NK-92 treated with Interleukin-12 subunit alpha and Interleukin-12 subunit beta, amount 100 ng/mL, for 24 hours (cell line): ENCODE measurements at places on chromosomes 6 and 20.

DNA sequence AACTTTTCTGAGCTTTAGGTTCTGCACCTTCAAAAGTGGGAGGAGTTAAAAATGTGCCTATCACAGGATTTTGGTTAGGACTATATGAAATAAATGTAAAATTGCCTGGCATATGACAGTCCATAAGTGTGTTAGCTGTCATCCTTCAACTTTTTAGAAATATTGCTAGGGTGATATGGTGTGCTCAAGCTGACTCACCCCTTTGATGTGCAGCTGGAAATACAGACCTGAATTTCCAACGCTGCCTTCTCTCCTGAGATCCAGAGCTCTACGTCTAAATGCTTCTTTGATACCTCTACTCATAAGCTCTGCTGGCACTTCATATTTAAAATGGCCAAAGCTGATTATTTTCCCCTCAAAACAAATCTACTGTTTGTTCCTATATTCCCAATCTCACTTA lies 2.7 kb downstream of the SLC35B3 start:
- DNase-seq = no peak

- DNase-seq = no peak
Measured at GRCh38 chr6:79684876-79685275, 53.7 kb downstream of the SH3BGRL2 start.

GRCh38 chr6:37029249-37029971 lies 24.0 kb downstream of the FGD2 start:
- DNase-seq = peak; percentile 74

DNA sequence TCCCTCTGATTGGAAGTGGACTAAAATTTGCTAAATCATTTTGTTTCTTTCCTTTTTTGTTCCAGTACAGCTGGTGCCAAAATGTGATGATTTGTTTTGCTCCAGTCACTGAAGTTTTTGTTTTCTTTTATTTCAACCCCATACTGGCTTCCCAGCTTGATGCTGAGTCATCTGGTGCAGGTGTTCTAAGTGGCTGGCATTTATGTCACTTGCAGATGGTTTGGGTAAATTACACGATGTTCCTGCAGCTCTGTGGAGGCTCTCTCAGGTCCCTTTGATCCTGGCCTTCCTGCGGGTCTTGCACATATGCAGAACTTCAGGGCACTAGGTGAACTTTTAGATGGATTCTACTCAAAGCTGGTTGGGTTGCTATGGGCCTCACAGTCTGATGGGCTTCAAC lies 577.7 kb downstream of the HAO1 start:
- DNase-seq = no peak

DNA sequence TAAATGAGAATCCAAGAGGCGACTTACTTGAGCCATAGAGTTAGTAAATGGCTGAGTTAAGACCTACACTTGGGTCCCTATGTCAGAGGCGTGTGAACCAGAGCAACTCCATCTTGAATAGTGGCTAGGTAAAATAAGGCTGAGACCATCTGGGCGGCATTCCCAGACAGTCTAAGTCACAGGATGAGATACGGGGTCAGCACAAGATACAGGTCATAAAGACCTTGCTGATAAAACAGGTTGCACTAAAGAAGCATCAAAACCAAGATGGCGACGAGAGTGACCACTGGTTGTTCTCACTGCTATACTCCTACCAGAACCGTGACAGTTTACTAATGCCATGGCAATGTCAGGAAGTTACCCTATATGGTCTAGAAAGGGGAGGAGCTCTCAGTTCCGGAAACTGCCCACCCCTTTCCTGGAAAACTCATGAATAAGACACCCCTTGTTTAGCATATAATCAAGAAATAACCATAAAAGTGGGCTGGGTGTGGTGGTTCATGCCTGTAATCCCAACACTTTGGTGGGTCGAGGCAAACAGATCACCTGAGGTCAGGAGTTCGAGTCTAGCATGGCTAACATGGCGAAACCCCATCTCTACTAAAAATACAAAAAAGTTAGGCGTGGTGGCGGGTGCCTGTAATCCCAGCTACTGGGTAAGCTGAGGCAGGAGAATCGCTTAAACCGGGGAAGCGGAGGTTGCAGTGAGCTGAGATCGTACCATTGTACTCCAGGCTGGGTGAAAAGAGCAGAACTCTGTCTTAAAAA lies 43.9 kb upstream of the EEF1A1 start:
- no peak for DNase-seq

- no peak for DNase-seq
Measured at GRCh38 chr6:132464538-132465256, 48.2 kb downstream of the STX7 start.

DNA sequence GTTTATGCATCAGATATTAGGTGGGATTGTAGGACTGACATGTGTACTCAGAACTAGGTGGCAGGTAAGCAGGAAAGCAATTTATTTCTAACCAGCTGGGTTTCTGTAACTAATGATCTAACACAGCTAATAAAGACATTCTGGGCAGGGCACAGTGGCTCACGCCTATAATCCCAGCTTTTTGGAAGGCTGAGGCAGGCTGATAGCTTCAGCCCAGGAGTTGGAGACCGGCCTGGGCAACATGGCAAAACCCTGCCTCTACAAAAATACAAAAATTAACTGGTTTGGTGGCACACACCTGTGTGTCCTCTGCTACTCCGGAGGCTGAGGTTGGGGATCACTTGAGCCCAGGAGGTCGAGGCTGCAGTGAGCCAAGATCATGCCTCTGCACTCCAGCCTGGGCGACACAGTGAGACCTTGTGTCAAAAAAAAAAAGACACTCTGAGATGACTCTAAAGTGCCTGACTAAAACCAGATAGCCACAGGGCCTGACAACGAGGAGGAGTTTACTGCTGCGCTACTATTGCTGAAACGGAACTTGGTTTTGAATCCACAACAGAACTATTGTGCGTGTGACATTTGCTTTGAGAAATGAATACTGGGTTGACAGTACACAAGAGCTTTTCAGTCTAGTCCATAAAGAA lies 29.2 kb upstream of the CEP85L start:
- DNase-seq = no peak
